Stimulated activated CD4-positive, alpha-beta T cell treated with anti-CD3 and anti-CD28 coated beads, TNF-alpha, amount 100 ng/mL, for 1 hour (primary cell): ENCODE measurements at places on chromosomes 11 and 22.

GRCh38 chr22:43277987-43278601, 65.1 kb downstream of the SCUBE1 start:
- no peak for DNase-seq

GRCh38 chr11:121441521-121441920, 10.6 kb upstream of the SORL1 start:
- DNase-seq = no peak

DNA sequence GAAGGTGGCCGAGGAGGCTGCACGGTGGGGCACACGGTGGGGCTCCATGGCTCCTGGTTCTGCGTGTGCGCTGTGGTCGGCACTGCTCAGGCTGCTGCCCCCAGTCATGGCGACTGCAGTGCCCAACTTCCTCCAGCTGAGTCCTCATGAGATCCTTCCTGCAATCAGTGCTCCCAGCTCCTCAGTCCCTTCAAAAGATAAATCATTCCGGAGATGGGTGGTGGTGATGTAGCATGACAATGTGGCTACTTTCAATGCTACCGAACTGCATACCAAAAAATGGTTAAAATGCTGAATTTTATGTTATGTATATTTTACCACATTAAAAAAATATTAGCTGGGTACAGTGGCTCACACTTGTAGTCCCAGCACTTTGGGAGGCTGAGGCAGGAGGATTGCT, 14.1 kb upstream of the VPREB1 start:
- no peak for DNase-seq

GRCh38 chr22:37416389-37416788, 10.9 kb downstream of the ELFN2 start:
- no peak for DNase-seq

GRCh38 chr11:35629914-35630313, 11.7 kb downstream of the FJX1 start:
- DNase-seq = no peak

GRCh38 chr11:46119352-46120216, 1.7 kb downstream of the PHF21A start:
- DNase-seq = peak; percentile 37

- DNase-seq = no peak
These were observed 8.1 kb downstream of the GNAZ start for GRCh38 chr22:23078462-23078787.

DNA sequence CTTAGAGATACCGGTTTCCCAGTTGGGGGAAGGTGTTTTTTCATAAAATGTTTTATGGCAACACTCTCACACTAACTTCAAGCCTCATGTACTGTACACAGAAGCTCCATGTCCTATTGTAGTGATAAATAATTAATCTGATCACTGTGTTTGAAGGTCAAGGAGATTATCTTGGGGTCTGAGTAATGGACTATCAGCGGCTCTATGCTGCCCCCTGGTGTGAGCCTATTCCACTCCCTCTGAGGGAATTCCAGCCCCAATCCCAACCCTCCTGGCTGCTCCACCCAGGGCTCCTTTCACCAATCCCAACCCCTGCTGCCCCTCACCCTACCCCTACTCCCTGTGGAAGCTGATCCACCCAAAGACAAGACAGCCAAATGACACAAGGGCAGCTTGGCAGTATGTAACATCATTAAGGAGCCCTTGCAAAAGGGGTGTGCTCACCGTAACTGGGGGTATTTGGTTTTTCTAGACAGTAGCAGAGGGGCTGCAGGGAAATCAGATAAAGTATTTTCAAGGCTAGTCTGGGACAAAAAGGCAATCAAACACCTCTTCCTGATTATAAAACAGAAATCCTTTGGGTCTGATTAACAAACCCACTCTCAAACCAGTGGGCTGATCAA, 22.3 kb downstream of the HPS4 start:
- DNase-seq = no peak

GRCh38 chr22:20205964-20206708, 55.3 kb upstream of the CCDC188 start:
- DNase-seq = peak; percentile 8

DNA sequence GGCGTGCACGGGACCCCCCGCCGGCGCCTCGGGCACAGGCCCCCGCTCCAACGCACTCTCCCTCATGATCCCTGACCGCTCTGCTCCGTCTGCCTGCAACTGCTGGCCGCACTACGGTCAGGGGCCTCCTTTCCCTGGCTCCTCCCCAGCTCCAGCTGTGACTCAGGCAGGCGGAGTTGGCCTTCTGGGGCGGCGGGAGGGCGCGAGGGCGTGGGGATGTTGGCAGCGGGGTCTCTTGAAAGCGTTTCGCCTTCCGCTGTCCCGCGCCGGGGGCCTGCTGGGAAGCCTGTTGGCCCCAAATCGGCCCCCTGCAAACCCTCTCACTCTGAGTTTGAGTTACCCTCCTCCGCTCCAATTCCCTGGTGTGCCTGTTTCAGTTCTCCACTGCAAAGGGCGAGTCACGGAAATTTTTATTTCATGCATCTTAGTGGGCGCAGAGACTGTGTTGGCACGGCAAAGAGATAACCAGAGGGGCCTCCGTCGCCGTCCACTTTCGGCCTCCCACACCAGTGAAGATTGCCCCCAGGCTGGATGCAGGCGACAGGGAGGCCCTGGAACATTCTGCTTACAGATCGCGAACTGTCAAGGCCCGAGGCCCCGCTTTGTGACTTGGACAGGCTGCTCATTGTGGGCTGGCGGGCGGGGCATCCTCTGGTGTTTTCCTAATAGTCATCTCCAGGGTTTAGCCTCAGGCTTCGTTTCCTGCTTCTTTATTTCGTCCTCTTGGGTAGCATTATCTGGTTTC, at the start of gene CAVIN3:
Gene CAVIN3, minus strand, starts transcription at position 91 of the 745 bp plus-strand sequence. Its CDS starts 25 bp downstream, at position 66.
- no peak for DNase-seq

DNA sequence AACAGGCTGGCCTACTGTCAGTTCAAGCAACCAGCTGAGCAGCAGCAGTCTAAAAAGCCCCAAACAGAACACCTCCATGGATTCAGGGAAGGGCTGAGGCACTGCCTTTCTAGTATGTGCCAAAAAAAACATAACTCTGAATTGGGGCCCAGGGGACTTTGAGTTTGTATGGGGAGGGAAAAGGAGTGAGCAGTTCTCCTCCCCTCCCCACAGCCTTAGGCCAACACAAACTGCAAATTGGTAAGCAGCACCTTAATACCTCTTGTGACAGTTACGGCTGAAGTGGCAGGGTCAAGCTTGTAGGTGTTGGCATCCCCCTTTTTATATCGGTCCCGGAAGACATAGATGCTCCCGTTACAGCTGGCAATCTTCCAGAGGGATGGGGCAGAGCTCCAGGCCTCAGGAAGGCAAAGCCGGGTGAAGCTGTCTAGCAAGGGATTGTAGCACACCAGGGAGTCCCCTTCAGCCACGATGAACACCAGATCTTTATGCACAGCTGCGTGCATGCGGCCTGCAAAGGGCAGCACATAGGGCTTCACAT, 6.0 kb downstream of the KBTBD4 start:
- no peak for DNase-seq

DNA sequence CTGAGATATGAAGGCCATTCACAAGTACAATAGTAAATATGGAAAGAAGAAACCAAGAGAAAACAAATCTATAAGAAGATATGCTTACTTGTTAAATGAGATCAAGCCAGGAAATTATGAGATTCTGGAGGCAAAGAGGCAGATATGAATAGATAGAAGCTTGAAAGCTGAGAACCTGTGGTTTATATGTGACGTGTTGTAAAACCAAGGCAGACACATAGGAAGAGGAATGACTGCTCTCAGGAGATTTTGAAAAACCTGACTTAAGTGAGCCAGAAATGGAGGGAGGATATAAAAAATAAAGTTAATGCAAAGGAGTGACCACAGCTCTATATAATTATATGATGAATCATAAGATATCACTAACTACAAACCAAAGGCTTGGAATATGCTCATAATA, 1160.5 kb upstream of the CNTN5 start:
- DNase-seq = no peak

- no peak for DNase-seq
These were observed 33.6 kb upstream of the FIBIN start for GRCh38 chr11:26960281-26960680.

DNA sequence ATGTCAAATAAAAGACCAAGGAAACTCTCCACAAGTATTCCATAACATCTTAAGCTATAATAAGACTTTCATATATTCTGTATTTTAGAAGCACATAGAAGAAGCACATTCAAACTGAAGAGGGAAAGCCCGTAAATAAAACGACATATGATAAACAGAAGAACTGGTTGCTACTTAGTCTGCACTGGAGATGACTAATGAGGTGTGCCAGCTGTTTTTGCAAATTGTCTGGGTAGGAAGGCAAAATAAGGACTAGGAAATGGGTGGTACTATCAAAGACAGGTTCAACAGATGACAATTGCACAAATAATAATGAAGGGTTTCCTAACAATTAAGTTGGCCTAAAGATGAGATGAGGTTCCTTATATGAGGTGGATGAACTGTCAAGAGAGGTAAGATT, 593.2 kb upstream of the CCDC179 start:
- no peak for DNase-seq

DNA sequence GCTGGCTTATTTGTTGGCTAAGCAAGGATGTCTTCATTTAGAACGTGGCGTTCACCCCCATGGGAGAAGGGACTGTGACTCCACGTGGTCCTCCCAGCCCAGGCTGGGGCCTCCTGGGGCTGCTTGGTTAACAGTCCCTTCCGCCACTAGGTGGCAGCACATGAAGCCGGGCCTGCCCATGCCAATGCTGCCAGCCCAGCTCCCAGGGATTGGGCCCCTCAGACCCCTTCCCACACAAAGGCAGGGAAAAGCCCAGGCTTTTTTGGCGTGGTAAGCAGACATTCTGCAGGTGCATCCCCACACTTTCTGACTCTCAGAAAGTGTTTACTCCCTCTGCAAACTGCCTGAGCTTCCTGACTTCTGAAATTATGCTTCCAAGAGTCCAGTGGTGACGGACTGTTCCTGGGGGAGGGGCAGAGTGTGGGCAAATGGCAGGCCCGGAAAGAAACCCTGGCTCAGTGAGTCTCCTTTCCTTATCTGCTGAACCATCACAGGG, 3.1 kb downstream of the CBX6 start:
- peak; percentile 82 for DNase-seq

GRCh38 chr11:110939471-110939870, 227.2 kb upstream of the ARHGAP20 start:
- no peak for DNase-seq

GRCh38 chr11:72720047-72720446, 32.2 kb downstream of the ARAP1 start:
- no peak for DNase-seq

DNA sequence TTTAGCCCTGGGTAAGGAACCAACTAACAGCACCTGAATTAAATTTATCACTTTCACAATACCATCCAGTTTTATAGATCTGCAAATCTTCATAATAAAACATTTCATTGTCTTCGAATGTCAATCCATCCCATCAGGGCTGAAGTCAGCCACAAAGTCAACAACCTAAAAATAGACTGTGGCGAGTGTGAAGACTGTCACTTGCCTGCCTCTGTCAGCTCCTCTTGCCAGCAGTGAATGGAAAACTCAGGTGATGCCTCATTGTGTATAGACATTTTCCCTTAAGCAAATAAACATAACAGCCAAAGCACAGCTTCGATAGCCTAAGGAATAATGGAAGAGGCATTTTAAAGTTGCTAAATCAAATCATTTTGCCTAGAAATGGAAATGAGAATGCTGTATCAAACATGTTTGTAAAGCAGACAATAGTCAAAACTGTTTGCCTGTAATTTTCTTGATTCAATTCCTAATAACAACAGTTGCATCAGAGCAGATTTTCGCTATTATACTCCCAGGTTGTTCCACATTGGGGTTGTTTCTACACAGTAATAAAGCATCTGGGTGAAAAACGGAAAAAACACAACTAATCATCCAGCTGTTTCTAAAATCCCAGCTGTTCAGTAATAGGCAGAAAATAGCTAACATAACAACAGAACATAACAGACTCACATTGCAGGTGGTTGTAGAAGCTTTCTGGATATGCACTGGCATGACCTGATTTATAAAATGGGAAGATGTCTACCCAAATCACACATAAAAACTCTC, 15.7 kb downstream of the KCNA4 start:
- DNase-seq = no peak

GRCh38 chr11:132962041-132962440, 570.3 kb downstream of the OPCML start:
- no peak for DNase-seq

- no peak for DNase-seq
These were observed 64.5 kb upstream of the B3GAT1 start for GRCh38 chr11:134476435-134477021.

DNA sequence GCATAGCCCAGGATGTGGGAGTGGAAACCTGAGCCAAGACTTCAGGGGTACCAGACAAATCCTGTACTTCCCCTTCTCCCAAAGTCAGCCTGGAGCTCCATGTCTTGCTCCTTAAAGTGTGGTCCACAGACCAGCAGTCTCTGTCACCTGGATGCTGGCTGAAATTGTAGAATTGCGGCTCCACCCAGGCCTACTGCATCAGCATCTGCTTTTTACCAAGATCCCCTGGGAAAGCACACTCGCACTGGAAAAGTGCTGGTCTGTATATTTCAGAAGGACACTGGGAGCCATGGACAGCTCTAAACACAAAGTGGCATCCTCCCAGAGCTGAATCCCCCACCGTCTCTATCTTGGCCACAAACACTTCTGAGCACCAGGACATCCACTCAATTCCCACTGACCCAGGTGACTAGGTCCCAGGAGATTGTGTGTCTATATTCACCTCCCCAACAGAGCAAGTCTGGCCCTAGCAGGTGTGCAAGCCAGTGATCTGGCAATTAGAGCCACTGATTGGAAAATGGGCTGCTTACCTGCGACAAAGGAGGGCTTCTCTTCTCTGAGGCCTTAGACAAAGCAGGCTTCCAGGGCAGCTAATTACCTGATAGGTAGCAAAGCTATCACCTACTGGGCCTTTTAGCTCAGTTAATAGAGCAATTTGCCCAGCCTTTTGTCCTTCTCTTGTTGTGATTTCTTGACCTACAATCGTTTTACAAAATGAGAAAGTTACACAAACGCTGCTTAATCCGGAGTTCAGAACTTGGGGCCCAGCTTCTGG, 443.3 kb downstream of the MN1 start:
- DNase-seq = no peak
